ENCODE measurements at places on chromosomes 4 and X. TPM values are rescaled to one million over a fixed set of nuclear protein-coding genes. Genes with fewer than 3 reads are reported as not detected.

Gene P2RY8
- 1.3 TPM for total RNA-seq

Gene ENPP6
- total RNA-seq = 0.27 TPM

Gene ACOX3
- 19.9 TPM for total RNA-seq

Gene LCORL
- total RNA-seq = 16.5 TPM

Gene GUF1
- 17.8 TPM for total RNA-seq

Gene NSG1
- total RNA-seq = 5.9 TPM

Gene CTAG1A
- total RNA-seq = not detected

Gene TCEAL6
- not detected for total RNA-seq

Gene TMEM156
- total RNA-seq = not detected

Gene PLP1
- total RNA-seq = 11.2 TPM

- DNase-seq = no peak
Measured at GRCh38 chr4:79249881-79250503, 75.9 kb downstream of the NAA11 start.

DNA sequence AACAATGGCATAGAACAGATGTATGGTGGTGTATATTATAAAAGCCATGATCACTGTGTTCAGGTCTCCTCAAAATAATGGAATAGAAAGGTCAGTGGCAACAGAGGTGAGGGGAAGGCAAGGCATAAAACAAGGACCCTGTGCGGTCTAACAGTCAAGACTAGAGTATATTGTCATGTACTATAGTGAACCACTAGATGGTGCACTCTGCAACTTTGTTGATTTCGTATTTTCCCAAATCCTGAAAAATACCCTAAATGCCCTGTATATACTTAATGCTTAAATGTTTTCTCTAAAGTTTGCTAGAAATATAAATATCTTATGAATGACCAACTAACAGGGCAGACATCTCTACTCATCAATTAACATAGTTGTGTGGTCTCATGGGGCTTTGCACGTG, 453.0 kb downstream of the PCDH11X start:
- no peak for DNase-seq

DNA sequence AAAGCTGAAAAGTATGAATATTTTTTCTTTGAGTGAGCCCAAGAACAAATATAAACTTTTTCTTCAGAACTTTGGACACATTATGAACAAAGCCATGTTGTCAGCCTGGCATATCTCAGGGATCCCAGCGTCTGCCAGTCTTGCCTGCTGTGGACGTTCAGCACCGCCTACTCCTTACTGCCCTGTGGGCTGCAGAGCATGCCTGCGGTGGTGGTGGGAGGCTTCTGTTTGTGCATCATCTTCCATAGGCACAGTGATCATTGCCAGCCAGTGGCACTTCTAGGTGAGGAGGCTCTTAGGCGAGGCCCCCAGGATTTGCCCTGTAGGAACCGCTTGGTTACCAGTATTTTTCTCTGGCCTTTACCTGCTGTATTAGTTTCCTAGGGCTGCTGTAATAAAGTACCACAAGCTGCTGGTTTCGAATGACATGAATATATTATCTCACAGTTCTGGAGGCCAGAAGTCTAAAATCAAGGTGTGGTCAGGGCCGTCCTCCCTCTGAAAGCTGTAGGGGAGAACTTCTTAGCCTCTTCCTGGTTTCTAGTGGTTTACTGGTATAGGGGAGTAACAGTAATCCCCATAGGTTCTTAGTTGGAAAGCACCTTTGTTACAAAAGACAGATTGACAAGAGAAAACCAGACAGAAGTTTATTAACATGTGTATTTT, 15.4 kb downstream of the ANXA3 start:
- no peak for DNase-seq

- DNase-seq = no peak
Measured at GRCh38 chr4:121255986-121256750, 92.0 kb upstream of the TNIP3 start.

- no peak for DNase-seq
Measured at GRCh38 chr4:55468724-55469123, 73.0 kb downstream of the TMEM165 start.

GRCh38 chr4:84378983-84379382, 120.1 kb downstream of the NKX6-1 start:
- DNase-seq = no peak

GRCh38 chrX:141989134-141989533, 85.4 kb downstream of the MAGEC1 start:
- DNase-seq = no peak

GRCh38 chrX:133783274-133783673, 202.1 kb downstream of the GPC3 start:
- DNase-seq = no peak

- no peak for DNase-seq
Measured at GRCh38 chr4:3572363-3572762, 40.1 kb upstream of the LRPAP1 start.

DNA sequence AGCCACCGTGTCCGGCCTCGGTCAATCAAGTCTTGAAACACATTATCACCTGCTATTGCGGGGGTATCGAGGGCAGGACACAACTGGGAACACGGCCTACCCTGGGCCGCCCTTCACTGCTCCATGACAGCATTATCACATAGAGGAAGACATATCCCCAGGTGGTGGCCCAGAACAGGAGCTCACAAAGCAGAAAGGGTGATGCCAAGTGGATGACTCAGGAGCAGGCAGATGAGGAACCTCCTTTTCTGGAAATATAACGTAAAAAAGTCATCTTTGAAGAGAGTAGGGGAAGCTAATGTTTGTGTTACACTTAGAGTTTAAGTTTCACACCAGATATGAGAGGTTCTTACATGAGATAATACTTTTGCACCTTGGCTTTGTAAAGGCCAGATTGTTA, 5.3 kb upstream of the SUPT20HL1 start:
- no peak for DNase-seq

GRCh38 chrX:13051529-13052172, 7.2 kb upstream of the FAM9C start:
- no peak for DNase-seq

DNA sequence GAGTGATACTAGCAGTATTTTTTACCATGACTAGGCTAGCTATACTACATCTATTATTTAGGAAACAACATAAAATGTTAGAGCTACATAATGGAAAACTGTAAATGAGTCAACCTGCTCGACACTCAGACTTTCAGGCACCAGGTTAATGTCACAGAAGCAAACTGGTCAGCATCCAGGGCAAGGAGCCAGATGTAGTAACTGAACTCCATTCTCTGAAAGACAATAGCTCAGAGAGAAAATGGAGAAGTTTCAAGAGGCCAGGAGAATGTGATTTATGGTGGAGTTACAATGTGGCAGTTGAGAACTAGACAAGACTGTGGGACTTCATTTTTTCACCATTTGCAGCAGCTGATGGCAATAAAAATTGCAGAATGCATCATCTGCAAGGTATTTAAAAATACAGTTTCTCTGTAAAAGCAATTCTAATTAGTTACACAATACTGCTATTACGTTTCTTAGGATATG, 342.7 kb upstream of the PABPC4L start:
- no peak for DNase-seq

- no peak for DNase-seq
Measured at GRCh38 chrX:72236841-72237240, 2.0 kb downstream of the ERCC6L start.

GRCh38 chr4:156958276-156959074, 13.1 kb downstream of the PDGFC start:
- DNase-seq = no peak

GRCh38 chr4:85701861-85702321, 226.9 kb downstream of the ARHGAP24 start:
- DNase-seq = no peak

GRCh38 chrX:151880895-151881294, 31.8 kb upstream of the MAGEA4 start:
- no peak for DNase-seq

DNA sequence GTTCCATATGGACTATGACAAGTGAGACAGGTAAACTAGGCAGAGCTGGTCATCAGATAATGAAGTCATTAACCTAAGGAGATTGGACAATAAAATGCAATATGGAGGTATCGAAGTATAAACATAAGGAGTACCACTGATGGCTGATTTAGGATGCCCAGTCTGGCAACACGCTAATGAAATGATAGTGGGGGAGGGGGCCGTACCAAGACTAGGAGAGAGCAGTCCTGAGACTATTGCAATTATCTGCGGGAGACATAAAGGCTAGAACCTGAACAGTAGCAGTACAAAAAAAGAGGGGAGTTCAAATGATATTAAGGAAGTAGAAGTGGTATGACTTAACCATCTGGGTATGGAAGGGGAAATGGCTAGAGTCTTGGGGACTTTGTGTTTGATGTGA, 2.3 kb downstream of the F9 start:
- no peak for DNase-seq

- no peak for DNase-seq
Measured at GRCh38 chrX:129845616-129846190, 2.0 kb upstream of the ZDHHC9 start.

- DNase-seq = no peak
Measured at GRCh38 chr4:16271411-16271810, 45.1 kb upstream of the TAPT1 start.

DNA sequence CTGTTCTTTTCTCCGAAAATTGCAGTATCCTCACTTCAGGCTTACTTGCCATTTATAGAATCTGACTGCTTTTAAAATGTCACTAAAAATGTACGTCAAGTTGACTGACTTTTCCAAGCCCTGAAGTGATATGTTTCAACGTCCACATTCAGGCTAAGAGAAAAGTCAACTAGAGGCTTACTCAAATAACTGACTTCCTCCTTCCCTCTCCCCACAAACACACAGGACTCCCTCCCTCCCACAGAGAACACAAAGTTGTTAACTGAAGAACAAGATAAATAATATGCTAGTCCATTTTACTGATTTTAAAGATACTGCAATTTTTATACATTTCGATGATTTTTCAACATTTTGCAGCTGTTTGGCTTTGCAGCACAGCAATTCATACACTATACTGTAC, 13.8 kb upstream of the CDKL2 start:
- no peak for DNase-seq

GRCh38 chr4:107071108-107071507, 35.0 kb upstream of the DKK2 start:
- DNase-seq = no peak

- no peak for DNase-seq
Measured at GRCh38 chr4:29278585-29278984, 1441.6 kb upstream of the PCDH7 start.

GRCh38 chr4:25531272-25531671, 124.4 kb upstream of the SLC34A2 start:
- no peak for DNase-seq
